ENCODE measurements at places on chromosomes 3 and 15.

DNA sequence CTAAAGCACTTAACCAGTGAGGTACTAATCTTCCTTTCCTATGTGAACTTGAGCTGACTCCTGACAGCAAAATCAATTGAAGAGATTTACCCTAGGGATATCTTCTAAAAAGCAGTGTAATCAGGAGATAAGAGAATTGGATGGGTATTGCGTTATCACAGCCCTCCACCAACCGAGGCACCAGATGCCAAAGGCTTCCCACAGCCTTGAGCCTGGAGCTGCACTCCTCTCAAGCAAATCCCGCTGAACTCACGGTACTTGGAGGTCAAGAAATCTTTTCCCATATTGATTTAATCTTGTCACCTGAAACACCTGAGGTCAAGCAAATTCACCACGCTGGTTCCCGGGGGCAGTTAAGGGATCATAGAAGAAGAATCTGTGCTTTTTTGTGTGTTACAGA lies 346.8 kb downstream of the TBL1XR1 start:
- no peaks in the 10 kb centered on the region for H3K27me3 ChIP-seq
- H3K36me3 ChIP-seq = no peaks in the 10 kb centered on the region
- H3K4me1 ChIP-seq = no peaks in the 10 kb centered on the region
- DNase-seq = no peak
- no peak overlapping the region for H3K27ac ChIP-seq

DNA sequence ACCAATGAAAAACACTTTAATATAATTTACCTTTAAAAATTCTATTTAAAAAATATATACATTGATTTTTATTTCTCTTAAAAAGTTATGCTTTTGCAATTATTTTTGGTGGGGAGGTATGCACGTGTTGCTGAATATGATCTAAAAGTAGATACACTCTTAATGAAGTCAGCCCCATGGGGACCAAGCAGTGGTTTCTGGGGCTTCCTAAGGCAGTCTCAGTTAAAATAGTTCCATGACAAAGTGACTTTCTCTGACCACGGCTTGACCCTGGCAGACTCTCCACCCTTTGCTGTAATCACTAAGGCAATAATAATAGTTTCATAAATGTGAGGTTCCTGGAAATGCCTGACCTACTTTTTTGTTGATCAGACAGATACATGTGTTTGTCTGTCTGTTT lies 50.4 kb downstream of the CCR4 start:
- H3K4me1 ChIP-seq = no peaks in the 10 kb centered on the region
- H3K27ac ChIP-seq = no peak overlapping the region
- H3K27me3 ChIP-seq = no peaks in the 10 kb centered on the region

DNA sequence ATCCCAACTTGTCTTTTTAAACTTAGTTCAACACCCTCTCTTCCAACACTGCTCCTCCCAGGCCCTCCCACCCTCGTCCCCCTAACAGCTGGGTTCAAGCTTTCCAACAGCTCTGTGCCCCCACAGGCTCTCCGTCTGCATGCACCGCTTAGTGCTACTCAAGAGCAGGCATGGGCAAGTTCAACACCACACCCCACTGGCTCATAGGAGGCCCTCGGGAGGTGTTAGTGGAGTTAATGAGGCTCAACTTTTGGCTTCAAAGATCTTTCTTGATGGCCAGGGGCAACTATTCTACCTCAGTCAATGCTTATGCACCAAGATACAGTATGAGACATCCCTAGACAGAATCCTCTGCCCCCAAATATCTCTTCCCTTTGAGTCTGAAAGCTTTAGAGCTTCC lies 114.4 kb downstream of the ANP32A start:
- H3K4me1 ChIP-seq = no peaks in the 10 kb centered on the region
- no peak overlapping the region for H3K4me3 ChIP-seq
- H3K27me3 ChIP-seq = no peaks in the 10 kb centered on the region
- no peak for DNase-seq

- H3K4me1 ChIP-seq = no peaks in the 10 kb centered on the region
- no peak for DNase-seq
- H3K27ac ChIP-seq = no peak overlapping the region
Measured at GRCh38 chr15:73558529-73558928, 74.7 kb downstream of the NPTN start.

DNA sequence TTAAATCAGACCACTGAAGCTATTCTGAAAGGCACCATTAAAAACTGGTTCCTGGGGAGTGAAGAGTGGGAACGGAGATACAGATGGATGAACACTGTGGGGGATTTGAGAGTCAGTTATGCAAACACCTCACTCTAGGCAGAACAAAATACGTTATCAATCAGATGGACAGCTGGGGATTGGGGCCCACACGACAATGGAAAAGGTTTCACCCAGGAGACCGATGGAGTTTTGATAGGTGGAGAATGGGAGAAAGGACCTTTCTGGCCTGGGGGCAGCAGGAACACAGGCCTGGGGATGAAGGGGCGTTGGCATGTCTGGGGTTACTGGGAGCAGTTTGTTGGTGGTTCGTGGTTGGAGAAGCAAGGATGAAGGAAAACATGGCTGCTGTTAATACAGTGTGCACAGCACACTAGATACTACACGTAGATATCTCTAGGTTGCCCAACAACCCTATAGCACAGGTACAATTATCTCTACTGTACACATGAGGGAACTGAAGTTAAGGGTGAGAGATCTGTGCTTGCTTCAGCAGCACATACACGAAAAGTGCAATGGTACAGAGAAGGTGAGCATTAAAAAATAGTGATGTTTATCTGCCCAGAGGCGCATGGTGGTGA lies 16.5 kb downstream of the ST6GAL1 start:
- H3K27ac ChIP-seq = no peak overlapping the region
- no peaks in the 10 kb centered on the region for H3K4me1 ChIP-seq
- no peak for DNase-seq
- H3K27me3 ChIP-seq = no peaks in the 10 kb centered on the region

DNA sequence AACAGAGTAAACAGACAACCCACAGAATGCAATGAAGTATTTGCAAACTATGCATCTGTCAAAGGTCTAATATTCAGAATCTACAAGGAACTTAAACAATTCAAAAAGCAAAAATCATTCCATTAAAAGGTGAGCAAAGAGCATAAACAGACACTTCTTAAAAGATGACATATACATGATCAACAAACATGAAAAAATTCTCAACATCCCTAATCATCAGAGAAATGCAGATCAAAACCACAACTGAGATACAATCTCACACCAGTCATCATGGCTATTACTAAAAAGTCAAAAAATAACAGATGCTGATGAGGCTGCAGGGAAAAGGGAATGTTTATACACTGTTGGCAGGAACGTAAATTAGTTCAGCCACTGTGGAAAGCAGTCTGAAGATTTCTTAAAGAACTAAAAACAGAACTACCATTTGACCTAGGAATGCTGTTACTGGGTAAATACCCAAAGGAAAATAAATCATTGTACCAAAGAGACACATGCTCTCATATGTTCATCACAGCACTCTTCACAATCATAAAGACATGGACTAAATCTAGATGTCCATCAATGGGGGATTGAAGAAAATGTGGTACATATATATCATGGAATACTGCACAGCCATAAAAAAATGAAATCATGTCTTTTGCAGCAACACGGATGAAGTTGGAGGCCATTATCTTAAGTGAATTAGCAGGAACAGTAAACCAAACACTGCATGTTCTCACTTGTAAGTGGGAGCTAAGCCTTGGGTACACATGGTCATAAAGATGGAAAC lies 393.3 kb upstream of the CBLB start:
- DNase-seq = no peak
- H3K4me1 ChIP-seq = no peaks in the 10 kb centered on the region
- H3K27me3 ChIP-seq = no peaks in the 10 kb centered on the region
- no peaks in the 10 kb centered on the region for H3K36me3 ChIP-seq

- H3K27me3 ChIP-seq = no peaks in the 10 kb centered on the region
- H3K4me1 ChIP-seq = no peaks in the 10 kb centered on the region
- no peaks in the 10 kb centered on the region for H3K36me3 ChIP-seq
- H3K4me3 ChIP-seq = peak overlapping the region; percentile 26
- peak; percentile 66 for DNase-seq
Measured at GRCh38 chr15:58490888-58491473, 59.2 kb downstream of the LIPC start.

DNA sequence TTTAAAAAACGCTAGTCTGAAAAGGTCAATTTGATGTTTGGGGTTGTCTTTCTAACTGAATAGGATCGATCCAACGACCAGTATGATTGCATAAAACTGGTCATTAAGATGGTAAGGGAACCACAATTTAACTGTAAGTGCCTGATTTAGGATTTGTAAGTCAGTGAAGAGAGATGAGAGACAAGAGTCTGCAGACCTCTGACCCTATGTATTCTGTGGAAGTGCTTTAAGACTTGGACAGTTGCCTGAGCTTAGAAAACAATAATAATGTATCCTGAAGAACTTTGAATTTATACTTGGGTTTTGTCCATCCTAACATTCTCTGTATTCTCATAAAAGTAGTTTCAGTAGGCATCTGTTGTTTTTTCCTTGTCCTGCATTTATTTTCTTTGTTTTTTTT lies 221.4 kb upstream of the SUCLG2 start:
- H3K36me3 ChIP-seq = no peaks in the 10 kb centered on the region
- no peak overlapping the region for H3K27ac ChIP-seq
- H3K27me3 ChIP-seq = no peaks in the 10 kb centered on the region
- H3K4me3 ChIP-seq = no peak overlapping the region
- no peaks in the 10 kb centered on the region for H3K4me1 ChIP-seq

- peaks cover 14% of the 10 kb centered on the region for H3K27me3 ChIP-seq
- H3K4me1 ChIP-seq = no peaks in the 10 kb centered on the region
- no peak for DNase-seq
- no peak overlapping the region for H3K27ac ChIP-seq
- no peak overlapping the region for H3K4me3 ChIP-seq
Measured at GRCh38 chr15:40285554-40286011, 2.7 kb upstream of the ANKRD63 start.
